ENCODE measurements at places on chromosomes 1 and 21. TPM values are rescaled to one million over a fixed set of nuclear protein-coding genes. Genes with fewer than 3 reads are reported as not detected.

The OR2T35 gene
- not detected for total RNA-seq

The FCGR1A gene
- 4.1 TPM for total RNA-seq

The TFF3 gene
- total RNA-seq = not detected

The GJA5 gene
- 4.0 TPM for total RNA-seq

The PAQR6 gene
- 234 TPM for total RNA-seq

The SLC9C2 gene
- 1.5 TPM for total RNA-seq

Measured in dorsolateral prefrontal cortex (tissue), 122 donors.